ENCODE measurements at places on chromosomes 4 and X.

DNA sequence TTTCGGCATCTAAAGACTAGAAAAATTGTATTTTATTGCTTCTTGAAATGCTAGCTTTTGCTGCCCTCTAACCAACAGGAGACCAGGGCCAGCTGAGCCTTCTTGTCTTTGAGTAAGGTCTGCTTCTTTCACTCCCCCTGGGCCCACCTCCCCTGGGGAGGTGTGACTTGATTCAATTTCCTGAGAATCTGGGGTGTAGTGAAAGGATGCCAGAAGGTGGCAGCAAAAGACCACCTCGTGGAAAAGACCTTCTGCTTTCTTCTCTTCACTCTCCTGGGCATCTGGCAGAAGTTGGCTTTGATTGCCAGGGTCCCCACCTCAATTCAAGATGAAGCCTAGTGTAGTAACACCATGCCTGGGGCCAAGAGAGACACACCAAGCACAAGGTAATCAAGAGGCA, 96.5 kb upstream of the MAOA start:
- peak; percentile 36 for DNase-seq

DNA sequence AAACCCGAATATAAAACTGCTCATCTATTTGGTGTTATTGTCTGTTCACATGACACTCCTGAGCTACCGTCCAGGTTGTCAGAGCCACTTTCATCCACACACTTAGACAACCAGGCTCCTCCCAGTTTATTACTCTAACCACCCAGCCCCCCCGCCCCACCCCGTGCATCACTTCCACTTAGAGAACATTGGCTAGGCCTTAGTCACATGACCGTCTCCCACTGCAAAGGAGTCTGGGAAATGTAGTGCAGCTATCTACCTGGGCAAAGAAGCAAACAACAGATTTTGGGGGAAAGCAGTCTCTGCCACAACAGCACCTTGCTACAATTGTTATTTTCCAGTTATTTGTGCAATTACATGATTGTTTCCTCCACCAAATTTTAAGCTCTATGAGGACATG, 57.6 kb upstream of the RBPJ start:
- no peak for DNase-seq

DNA sequence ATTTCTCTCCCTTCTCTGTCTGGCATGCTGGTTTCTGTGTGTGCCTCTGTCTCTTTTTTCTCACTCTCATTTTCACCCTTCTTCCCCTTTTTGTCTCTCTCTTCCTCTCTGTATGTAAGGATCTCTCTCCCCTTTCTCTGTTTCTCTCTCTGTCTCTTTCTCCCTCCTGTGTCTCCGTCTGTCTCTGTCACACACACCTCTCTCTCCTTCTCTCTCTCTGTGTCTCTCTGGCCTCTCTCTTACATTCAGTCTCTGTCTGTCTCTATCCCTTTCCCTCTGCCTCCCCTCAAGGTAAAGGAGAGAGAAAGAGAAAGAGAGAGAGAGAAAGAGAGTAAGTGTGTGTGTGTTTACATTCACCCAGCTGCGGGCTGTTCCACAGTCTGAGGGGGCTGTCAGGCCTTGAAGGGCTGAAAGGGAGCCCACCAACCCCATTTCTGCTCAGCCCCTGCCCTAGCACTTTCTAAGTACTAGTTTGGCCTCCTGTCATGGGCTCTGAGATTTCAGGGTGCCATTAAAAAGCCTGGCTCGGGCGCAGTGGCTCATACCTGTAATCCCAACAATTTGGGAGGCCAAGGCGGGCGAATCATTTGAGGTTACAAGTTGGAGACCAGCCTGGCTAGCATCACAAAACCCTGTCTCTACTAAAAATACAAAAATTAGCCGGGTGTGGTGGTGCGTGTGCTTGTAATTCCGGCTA, 9.6 kb upstream of the TSPYL2 start:
- no peak for DNase-seq

DNA sequence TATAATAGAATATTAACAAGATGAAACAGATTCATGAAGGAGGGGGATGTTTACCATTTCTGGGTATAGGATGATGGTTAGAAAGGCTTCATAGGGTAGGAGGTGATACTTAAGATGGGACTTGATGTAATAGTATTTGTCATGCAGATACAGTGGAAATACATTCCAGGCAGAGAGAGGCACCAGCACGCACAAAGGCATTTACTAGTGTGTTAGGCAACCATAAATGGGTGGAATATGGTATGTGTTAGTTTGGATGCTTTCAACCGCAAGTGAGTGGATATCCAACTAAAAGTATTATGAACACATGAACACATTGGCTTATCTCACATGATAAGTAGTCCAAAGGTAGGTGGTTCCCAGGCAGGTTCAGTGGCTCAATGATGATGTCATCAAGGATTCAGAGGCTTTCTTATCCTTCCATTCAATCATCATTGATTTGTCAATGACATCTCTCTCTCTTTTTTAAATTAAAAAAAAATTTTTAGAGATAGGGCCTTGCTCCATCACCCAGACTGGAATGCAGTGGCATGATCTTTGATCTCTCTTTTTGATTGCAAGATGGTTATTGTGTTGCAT, 12.7 kb upstream of the STARD8 start:
- DNase-seq: no peak

DNA sequence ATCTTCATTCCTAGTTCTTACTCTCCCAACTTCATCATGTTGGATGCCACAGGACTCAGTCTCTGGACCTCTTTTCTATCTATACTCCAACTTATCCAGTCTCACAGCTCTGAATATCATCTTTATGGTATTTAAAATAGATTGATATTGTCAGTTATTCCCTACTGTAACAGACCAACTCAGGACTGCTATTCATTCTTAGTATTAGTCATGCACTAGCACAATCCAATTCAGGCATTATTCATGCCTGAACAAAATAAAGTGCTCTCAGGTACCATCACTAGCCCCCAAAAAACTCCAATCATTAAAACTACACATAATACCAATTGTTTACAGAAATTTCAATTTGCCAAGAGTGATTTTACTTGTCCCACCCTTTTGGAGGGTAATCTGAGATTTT, 37.7 kb downstream of the FRYL start:
- DNase-seq: no peak

DNA sequence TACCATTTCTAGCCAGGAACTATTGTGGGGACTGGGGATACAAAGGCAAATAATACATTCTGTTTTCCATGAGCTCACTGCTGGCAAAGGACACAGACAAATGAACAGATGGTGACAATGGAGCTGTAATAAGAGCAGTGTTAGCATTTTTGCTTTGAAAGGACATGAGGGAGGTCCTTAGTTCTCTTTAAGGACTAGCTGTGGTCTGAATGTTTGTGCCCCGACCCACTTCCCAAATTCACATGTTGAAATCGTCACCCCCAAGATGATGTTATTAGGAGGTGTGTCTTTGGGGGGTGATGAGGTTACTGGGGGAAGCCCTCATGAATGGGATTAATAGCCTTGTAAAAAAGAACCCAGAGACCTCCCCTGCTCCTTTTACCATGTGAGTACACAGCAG, 30.3 kb downstream of the CCNG2 start:
- DNase-seq: no peak

- DNase-seq: no peak
Observed at GRCh38 chr4:163505374-163505773, 10.9 kb downstream of the TMA16 start.

DNA sequence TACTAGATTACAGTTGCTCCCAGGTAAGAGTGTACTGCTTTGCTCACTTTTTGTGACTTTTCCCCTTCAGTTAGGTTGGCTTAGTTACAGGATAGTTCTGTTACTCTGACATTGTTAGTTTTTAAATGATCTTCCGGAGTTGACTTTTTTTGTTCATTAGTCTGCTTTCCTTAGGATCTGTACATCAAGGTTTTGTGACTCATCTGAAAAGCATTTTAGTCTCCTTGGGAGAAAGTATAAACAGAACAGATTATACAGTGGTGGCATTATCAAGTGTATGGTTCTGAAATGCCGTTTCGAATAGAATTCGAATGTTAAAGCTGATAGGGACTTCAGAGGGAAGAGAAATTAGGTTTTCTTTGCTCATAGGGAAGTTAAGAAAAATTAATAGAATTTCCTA, 63.3 kb downstream of the USP9X start:
- no peak for DNase-seq

DNA sequence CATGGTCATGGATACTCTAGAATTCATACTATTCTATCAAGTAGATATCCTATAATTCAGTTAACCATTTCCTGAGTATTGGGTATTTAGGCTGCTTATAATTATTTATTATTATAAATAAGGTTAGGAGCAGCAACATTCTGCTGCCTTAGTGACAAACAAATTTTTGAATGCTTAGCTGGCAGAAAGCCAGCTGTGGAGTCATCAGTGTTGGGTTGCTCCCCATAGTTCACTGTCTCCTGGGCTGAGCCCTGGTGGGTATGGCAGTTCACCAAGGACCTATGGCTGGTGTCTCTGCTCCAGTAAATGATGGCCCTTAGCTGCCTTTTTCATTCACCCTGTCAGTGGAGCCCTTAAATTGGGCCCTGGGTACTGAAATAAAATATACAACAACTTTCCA, 61.8 kb downstream of the SMARCA5 start:
- no peak for DNase-seq
